ENCODE measurements at places on chromosomes 5 and 9.

DNA sequence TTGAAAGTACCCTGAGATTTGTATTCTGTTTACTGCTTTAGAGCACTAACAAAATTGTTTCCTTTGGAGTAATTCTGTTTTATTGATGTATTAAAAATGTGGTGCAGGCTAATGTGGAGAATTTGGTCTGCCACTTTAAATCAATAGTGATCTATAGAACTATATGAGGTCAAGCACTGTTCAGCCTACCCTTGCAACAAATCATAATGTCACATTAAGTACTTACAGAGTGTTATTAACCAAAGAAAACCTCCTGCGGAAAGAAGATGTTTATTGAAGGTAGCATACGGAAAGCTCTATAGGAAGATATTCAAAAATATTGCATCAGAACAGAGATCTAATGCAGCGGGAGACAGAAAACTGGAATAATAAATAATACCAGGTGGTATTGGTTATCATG, 865.0 kb upstream of the TYRP1 start:
- DNase-seq = no peak

GRCh38 chr9:95004411-95005277, 278.1 kb downstream of the AOPEP start:
- DNase-seq = no peak

DNA sequence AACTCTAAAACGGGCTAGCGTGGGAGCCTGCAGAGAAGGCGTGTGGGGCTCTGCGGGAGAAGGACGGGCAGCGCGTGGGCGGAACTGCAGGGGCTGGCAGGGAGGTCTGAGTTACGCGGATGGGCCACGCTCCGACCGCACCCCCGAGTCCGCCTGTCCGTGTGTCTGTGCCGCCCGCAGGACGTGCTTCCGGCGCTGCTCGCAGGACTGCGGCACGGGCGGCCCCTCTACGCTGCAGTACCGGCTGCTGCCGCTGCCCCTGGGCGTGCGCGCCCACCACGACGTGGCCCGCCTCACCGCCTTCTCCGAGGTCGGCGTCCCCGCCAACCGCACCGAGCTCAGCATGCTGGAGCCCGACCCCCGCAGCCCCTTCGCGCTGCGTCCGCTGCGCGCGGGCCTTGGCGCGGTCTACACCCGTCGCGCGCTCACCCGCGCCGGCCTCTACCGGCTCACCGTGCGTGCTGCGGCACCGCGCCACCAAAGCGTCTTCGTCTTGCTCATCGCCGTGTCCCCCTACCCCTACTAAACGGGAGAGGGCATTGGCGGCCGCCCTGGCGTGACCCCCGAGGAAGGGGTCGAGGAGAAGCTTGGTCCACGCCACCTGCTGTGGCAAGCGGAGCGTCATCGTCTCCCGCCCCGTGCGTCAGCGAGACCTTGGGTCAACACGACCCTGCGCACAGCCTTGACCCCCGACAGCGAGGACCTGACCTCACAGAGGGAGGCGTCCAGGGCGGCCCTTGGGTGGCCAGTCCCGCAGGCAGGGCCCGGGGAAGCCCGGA, 11.4 kb upstream of the ASS1 start:
- DNase-seq = no peak

DNA sequence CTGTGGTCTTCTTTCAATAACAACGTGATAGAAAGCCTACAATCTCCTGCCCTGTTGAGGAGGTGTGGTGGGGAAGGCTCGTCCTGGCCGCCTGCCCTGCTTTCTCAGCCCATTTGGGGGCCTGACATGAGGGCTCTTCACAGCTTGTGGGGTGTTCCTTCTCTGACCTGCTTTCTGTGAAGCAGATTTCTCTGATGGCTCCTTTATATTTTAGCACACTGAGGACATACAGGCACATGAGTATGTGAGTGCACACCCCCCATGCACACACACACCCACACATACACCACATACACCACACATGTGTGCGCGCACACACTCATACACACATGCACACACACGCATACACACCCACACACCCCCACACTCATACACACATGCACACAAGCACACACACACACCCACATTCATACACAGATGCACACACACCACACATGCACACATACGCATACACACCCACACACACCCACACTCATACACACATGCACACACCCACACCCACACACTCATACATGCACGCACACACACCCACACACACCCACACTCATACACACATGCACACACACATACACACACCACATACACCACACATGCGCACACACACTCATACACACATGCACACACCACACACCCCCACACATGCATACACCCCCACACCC, 117.5 kb downstream of the COL5A1 start:
- DNase-seq = no peak

DNA sequence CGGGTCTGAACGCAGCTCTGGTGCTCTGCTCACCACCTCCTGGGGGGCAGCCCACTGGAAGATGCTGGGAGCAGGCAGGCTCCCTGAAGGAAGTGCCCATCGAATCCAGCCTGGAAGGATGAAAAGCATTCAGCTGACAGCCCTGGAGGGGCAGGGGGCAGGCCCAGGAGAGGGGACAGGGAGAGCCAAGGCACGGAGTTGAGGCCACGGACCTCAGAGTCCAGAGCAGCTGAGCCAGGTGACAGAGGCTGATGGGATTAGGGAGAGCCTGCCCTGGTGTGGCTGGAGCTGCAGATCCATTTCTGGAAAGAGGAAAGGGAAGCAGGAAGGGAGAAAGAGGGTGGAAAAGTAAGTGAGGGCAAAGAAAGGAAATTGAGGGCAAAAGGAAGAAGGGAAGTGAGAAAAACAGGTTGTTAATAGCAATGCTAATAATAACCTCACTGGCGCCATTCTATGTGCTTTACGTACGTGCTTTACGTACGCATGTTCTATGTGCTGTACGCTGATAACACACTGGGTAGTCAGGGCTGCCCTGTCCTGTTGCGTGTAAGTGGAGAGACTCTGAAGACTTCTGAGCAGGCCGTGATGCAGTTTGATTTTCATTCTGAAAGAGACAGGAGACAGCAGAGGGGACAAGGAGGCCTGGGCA, 52.6 kb downstream of the LMX1B start:
- no peak for DNase-seq

- DNase-seq = no peak
Measured at GRCh38 chr5:1832511-1833250, 31.5 kb downstream of the NDUFS6 start.

DNA sequence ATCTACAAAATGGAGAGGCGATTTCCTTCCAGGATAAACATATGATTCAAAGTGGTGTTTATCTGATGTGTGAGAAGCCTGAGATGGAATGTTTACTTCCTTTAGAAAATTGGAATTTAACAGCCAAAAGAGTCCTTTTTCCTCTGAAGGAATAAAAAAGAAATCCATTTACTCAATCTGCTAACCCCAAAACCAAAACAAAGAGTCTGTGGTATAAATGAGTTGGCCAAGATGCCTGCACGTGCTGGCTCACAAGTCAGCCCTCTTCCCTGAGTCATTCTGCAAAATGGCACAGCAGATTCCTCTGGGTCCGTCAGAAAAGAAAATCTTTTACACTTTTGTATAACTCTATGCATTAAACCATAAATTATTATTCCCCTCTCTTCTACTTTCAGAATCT, 60.8 kb downstream of the EBF1 start:
- peak; percentile 67 for DNase-seq

GRCh38 chr5:21823588-21823987, 1029.6 kb downstream of the CDH12 start:
- DNase-seq = no peak

DNA sequence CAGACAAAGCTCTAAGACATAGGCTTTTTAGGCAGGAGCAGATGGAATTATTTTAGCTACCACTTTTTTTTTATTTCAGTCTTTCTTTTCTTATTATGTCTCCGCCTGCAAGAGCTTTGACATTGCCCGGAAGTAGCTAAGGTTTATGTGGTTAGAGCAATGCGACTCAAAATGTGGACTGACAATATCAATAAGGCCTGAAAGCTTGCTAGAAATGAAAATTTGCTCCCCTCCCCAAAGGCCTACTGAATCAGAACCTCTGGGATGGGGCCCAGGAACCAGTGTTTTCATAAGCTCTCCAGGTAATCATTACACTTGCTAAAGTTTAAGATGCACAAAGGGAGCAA, 81.3 kb downstream of the SUSD1 start:
- DNase-seq = no peak
